Stomach (tissue), 19 donors: ENCODE measurements at places on chromosomes 7 and 10. TPM values are rescaled to one million over a fixed set of nuclear protein-coding genes. Genes with fewer than 3 reads are reported as not detected.
A peak's percentile ranks its signal among the peaks of the same experiment; 100 is the strongest.

GRCh38 chr7:121574109-121574508 is 178.0 kb upstream of the FAM3C start:
- no peaks in the 10 kb centered on the region for H3K36me3 ChIP-seq
- no peaks in the 10 kb centered on the region for H3K27me3 ChIP-seq
- H3K4me3 ChIP-seq: no peak overlapping the region
- no peak for DNase-seq
- H3K4me1 ChIP-seq: peaks cover 6% of the 10 kb centered on the region

GRCh38 chr10:32981760-32982159 is 23.7 kb upstream of the ITGB1 start:
- H3K36me3 ChIP-seq: no peaks in the 10 kb centered on the region
- DNase-seq: peak; percentile 90
- H3K4me3 ChIP-seq: no peak overlapping the region
- peak overlapping the region; percentile 89 for H3K27ac ChIP-seq

DNA sequence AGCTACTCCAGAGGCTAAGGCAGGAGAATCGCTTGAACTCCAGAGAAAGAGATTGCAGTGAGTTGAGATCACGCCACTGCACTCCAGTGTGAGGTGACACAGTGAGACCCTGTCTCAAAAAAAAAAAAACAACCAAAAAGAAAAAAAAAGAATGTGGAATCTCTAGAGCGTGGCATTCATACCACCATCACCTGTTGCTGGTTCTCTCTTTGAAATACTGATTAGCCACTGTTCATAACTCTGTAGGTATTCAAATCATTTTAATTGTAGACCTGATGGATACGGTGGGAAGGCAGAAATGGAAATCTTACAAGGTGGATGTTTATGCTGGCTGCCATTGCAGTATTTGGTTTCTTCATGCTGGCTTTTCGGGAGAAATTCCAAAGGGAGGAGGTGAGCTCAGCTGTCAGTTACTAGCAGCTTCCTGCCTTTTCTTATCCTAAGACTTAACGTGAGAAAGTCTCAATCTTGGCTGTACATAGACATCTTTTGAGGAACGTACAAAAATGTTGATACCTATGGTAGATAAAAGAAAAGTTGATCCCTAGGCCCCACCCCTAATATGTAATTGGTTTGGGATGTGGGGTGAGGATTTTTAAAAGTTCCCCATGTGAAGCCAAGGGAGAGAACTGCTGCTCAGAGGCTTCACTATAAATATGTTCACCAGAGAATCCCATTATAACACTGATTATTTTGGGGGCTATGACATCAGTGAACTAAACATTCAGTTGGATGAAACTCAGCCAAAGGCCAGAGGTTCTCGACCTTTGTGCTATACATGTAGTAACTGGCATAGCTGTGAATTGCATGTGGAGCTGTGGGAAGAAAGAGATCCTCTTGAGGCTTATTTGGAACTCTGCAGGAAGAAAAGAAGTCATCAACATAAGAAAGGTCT is 26.9 kb upstream of the MKLN1 start:
- no peaks in the 10 kb centered on the region for H3K36me3 ChIP-seq
- H3K27ac ChIP-seq: no peak overlapping the region
- H3K4me3 ChIP-seq: no peak overlapping the region
- peak; percentile 15 for DNase-seq
- no peaks in the 10 kb centered on the region for H3K27me3 ChIP-seq

GRCh38 chr10:10845826-10846503 is 171.7 kb upstream of the CELF2 start:
- no peak overlapping the region for H3K27ac ChIP-seq
- no peaks in the 10 kb centered on the region for H3K36me3 ChIP-seq
- H3K4me1 ChIP-seq: no peaks in the 10 kb centered on the region
- no peak for DNase-seq

- H3K27me3 ChIP-seq: no peaks in the 10 kb centered on the region
- H3K4me1 ChIP-seq: peaks cover 9% of the 10 kb centered on the region
Measured at GRCh38 chr7:154680894-154681659, 321.8 kb downstream of the PAXIP1 start.

MMD2 gene
- total RNA-seq: not detected

AKR1B1 gene
- total RNA-seq: 8.0 TPM

DNA sequence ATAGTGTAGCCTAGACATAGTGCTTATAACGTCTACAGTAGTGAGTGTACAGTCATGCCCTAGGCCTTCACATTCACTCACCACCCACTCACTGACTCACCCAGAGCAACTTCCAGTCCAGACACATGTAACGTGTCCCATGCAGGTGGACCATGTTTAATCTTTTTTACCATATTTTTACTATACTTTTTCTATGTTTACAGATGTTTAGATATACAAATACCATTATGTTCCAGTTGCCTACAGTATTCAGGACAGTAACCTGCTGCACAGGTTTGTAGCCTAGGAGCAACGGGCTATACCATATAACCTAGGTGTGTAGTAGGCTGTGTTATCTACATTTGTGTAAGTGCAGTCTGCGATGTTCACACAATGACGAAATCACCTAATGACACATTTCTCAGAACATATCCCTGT is 11.0 kb downstream of the MPP7 start:
- H3K27me3 ChIP-seq: no peaks in the 10 kb centered on the region
- no peak for DNase-seq
- no peaks in the 10 kb centered on the region for H3K36me3 ChIP-seq
- H3K27ac ChIP-seq: no peak overlapping the region

SFMBT2 gene
- total RNA-seq: 7.1 TPM

- H3K4me3 ChIP-seq: peak overlapping the region; percentile 73
- H3K36me3 ChIP-seq: peaks cover 5% of the 10 kb centered on the region
- peak overlapping the region; percentile 67 for H3K27ac ChIP-seq
- DNase-seq: peak; percentile 47
- peaks cover 35% of the 10 kb centered on the region for H3K4me1 ChIP-seq
- no peaks in the 10 kb centered on the region for H3K27me3 ChIP-seq
Measured at GRCh38 chr7:100119970-100120732, 717 bp downstream of the CNPY4 start.

GRCh38 chr7:119782286-119782685 is 490.7 kb upstream of the KCND2 start:
- no peaks in the 10 kb centered on the region for H3K27me3 ChIP-seq
- H3K36me3 ChIP-seq: no peaks in the 10 kb centered on the region
- H3K27ac ChIP-seq: no peak overlapping the region
- no peaks in the 10 kb centered on the region for H3K4me1 ChIP-seq
- no peak for DNase-seq

VKORC1L1 gene
- 1.8 TPM for total RNA-seq

DNA sequence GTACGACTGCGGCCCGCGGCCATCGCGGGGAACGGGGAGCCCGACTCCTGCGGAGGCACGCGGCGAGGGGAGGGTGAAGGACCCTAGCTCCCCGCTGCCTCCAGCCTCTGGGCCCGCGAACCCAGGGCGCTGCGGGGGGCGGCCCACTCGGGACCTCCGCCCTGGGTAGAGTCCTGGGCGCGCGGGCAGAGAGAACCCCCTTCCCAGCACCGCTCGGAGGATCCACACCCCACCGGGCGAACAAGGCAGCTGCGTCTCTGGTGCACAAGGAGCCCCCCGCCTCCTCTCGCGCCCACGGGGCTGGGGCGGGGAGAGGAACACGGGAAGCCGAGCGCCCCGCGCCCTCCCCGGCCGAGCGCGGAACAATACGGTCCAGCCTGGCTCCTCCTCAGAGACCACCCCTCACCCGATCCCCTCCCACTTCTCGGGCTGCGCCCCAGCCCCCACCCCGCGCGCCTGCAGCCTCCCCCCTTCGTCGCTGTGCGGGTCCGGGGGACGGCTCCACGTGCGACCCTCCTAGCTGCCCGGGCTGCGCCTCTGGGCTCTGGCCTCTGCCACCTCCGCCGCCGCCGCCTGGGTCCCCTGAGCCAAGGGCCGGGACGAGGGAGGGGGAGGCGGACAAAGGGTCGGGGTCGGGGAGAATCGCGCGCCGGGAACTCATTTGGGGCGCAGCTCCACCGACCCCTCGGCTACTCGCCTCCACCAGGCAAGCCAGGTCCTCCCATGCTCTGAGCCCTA is at the start of gene WDR86:
Gene WDR86 (minus strand): TSS at position 372 of the 738 bp plus-strand sequence. CDS start 449 bp downstream, outside the sequence.
- H3K27ac ChIP-seq: peak within 1 kb of the TSS; percentile 63
- H3K4me1 ChIP-seq: peaks cover 28% of the 10 kb centered on the region
- no peaks in the 10 kb centered on the region for H3K36me3 ChIP-seq
- no peak for DNase-seq
- H3K27me3 ChIP-seq: peaks cover 55% of the 10 kb centered on the region
- peak within 1 kb of the TSS; percentile 55 for H3K4me3 ChIP-seq

DNA sequence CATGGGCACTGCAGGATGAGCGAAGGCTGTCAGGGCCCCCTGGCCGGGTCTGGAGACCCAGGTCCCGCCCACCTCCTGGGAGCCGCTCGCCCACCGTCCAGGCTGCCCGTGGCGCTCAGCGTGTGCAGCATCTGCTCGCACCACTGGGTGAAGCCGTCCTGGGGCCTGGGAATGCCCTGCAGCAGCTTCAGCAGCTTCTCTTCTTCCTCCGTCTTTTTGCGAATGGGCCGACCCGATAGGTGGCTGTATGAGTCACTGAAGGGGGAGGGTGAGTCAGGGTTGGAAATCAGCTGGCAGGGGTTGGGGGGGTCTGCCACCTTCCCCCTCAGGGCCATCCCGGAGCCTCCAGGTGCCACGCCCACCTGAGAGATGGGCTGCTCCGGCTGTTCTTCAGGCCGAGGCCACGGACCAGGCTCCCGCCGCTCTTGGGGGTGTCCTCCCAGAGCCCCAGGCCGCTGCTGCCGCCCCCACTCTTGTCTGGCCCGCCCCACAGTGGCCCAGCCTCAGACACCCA is 8.7 kb downstream of the GNB2 start:
- H3K27ac ChIP-seq: no peak overlapping the region
- H3K4me3 ChIP-seq: no peak overlapping the region
- DNase-seq: no peak

GRCh38 chr7:130418306-130418705 is 22.5 kb downstream of the CEP41 start:
- no peaks in the 10 kb centered on the region for H3K4me1 ChIP-seq
- H3K27me3 ChIP-seq: no peaks in the 10 kb centered on the region
- no peak overlapping the region for H3K4me3 ChIP-seq
- no peaks in the 10 kb centered on the region for H3K36me3 ChIP-seq
- no peak overlapping the region for H3K27ac ChIP-seq

INMT gene
- total RNA-seq: 8.4 TPM

IFIT1B gene
- total RNA-seq: not detected

TMEM229A gene
- 2.8 TPM for total RNA-seq

- no peaks in the 10 kb centered on the region for H3K36me3 ChIP-seq
- H3K27me3 ChIP-seq: no peaks in the 10 kb centered on the region
- peak; percentile 71 for DNase-seq
- H3K27ac ChIP-seq: no peak overlapping the region
Measured at GRCh38 chr10:59366290-59366689, 3.9 kb upstream of the FAM13C start.

- DNase-seq: no peak
- no peaks in the 10 kb centered on the region for H3K4me1 ChIP-seq
- no peak overlapping the region for H3K4me3 ChIP-seq
- no peak overlapping the region for H3K27ac ChIP-seq
- no peaks in the 10 kb centered on the region for H3K27me3 ChIP-seq
Measured at GRCh38 chr10:82498976-82499375, 624.0 kb downstream of the NRG3 start.

DNA sequence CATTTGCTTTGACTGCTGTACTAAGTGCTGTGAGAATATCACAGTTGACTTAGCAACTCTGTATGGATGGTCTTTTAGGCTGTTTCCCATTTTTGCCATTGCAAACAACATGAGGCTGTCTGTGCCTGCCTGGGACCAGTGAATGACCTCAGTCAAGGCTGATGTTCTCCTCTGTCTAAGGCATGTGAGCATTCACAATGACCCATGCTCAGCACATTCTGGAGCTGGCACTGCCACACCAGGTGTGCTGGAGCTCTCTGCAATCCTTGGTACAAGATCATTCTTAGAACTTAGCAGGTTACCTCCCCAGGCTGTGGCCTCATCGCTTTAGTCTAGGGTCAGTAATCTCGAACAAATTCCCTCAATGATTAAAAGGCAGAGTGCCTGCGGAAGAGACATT is 61.9 kb downstream of the SH3PXD2A start:
- H3K27me3 ChIP-seq: no peaks in the 10 kb centered on the region
- DNase-seq: no peak
- H3K36me3 ChIP-seq: no peaks in the 10 kb centered on the region
- H3K4me3 ChIP-seq: no peak overlapping the region

- H3K4me1 ChIP-seq: no peaks in the 10 kb centered on the region
- DNase-seq: no peak
- H3K36me3 ChIP-seq: peaks cover 57% of the 10 kb centered on the region
- no peak overlapping the region for H3K27ac ChIP-seq
- no peaks in the 10 kb centered on the region for H3K27me3 ChIP-seq
Measured at GRCh38 chr7:91993976-91994375, 53.3 kb downstream of the AKAP9 start.

GRCh38 chr10:61877887-61878739 is 23.4 kb upstream of the ARID5B start:
- DNase-seq: no peak
- no peak overlapping the region for H3K4me3 ChIP-seq
- no peaks in the 10 kb centered on the region for H3K36me3 ChIP-seq
- no peak overlapping the region for H3K27ac ChIP-seq
